Foreskin keratinocyte (primary cell): ENCODE measurements at places on chromosomes 16 and 17.

GRCh38 chr16:81403601-81404391, 40.8 kb upstream of the CMIP start:
- peak; percentile 50 for DNase-seq

- DNase-seq = no peak
These were observed 86.7 kb downstream of the CLEC16A start for GRCh38 chr16:11030990-11031510.

DNA sequence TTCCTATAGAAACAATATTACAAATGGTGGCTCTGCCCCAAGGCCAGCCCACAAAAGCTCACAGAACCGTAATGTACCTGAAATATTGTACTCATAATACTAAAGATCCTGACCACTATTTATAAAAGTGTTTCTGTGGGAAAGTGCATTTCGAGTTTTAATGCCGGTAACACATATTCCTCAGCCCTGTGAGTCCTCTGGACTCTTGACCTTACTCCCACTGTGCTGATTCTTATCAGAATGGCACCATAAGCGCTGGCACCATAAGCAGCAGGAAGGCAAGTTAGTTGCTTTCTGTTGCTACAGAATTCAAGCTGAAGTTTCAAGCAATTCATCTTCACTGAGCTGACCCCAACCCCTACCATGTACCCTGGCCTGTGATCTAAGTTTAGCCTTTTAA, 36.4 kb upstream of the MED13 start:
- DNase-seq = no peak

- peak; percentile 86 for DNase-seq
These were observed 5.7 kb downstream of the MATCAP1 start for GRCh38 chr16:67177743-67178699.

DNA sequence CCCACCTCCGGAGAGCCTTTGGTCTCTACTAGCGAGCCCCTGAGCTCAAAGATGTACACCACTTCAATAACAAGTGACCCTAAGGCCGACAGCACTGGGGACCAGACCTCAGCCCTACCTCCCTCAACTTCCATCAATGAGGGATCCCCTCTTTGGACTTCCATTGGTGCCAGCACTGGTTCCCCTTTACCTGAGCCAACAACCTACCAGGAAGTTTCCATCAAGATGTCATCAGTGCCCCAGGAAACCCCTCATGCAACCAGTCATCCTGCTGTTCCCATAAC, 702 bp downstream of the SPN start:
- DNase-seq = no peak

DNA sequence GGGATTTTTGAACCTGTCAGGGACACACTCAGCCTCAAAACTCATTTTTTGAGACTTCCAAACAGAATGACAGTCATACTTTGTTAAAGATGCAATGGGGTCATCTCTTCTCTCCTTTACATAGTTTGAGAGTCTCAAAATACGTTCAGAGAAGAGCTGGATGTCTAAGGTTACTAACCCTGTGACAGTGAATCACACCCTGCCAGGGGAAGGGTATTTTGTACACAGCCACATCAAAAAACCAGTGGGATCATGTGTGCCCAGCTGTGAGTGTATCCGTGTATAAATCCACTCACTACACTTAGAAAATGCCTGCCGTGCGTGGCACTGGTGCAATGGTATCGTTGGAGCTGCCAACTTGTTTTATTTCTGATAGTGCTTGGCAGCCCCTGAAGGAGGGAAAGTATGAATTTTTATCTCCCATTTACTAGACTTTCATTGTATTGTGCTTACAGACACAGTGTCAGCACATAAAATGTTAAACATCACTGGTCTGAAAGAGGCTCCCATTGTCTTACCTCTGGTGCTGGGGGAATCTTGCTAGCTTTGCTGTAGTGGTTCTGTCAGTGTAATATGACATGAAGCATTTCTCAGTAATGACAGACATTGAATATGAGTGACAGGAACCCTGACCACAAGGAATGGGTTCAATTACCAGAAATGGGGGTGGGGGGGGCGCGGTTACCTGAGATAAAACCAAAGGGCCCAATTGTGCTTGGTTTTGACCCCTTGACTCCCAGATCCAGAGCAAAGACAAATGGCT, 256.3 kb downstream of the FTO start:
- no peak for DNase-seq

- no peak for DNase-seq
These were observed 24.7 kb upstream of the AQP8 start for GRCh38 chr16:25192096-25192495.

DNA sequence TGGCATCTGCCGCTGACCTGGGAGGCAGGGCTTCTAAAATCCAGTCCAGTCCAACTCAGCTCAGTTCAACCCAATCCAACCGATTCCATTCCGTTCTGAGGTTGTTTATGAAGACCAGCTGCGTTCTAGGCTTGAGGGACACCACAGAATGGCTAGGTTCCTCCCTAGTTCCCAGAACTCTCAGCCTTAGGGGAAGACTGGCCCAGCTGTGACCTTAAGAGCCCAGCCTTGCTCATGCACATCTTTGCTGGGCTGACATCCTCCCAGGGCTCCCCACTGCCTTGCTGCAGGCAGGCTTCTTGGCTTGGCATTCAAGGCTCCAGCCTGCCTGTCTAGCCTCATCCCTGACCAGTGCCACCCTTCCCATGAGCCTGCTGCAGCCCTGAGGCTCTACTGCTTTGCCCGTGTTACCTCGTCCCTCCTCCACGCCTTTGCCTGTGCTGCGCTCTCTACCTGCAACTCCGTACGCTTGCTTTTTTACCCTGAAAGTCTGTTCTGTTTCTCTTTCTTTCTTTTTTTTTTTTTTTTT, 7.9 kb downstream of the SLC12A3 start:
- DNase-seq = no peak

DNA sequence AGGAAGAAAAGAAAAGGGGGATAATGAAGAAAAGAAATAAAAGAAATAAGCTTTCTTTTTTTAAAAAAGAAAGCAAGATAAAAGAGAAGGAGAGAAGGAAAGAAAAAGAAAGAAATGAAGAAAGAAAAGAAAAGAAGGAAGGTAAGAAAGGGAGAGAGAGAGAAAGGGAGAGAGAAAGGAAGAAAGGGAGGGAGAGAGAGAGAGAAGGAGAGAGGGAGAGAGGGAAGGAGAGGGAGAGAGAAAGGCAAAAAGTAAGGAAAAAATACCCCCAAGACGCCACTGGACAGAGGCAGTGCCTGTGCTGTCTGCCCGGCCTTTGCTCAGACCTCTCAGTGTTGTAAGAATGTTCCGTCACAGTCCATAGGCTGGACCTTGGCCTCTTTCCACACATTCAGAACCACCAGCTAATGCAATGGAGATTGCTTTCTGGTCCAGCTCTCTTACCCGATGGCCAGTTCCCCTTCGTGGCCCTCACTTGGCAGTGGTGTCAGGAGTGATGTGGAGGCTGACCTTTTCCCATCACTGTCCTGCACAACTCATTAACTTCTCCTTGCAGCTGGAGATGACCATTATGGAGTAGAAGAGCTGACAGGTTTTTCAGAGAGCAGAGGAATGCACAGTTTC, 14.3 kb upstream of the HNF1B start:
- DNase-seq = no peak

DNA sequence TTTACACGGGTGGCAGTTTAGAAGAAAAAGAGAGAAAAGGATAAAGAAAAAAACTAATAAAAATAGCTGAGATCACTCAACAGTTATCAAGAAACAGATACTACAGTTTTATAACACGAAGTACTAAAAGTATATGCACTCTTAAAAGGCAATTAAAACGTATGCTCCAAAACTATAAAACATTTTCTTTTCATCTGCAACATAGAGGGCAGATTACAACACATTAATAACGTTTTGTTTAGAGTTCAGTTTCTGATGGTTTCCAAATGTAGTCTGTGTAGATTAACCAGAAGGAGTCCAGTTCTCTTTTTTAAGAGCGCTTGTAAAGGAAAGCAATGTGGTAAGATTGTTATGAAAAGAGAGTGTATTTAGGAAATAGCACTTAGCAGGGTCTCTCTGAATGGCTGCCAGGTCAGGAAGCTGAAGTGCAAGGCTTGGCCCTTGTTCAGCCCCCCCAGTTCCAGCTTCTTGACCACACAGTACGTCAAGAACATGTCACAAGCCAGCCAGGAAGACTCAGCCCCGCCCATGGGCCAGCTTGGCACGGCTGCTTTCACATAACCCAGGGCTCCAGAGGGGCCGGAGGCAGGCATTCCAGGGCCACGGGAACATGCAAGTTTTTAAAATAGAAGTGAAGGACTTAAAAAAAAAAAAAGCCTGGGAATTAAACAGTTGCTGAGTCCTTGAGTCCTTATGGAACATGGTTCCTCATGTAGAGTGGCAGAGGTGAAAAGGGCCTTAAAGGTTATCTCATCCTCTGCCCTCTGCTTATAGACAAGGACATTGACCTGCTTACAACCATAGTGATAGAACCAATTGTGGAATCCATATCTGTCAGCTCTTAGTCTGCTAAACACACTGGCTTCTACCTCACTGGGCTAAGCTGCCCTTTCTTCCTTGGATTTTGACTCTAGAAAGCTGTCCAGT, 147.4 kb upstream of the TBX2 start:
- no peak for DNase-seq

GRCh38 chr16:55569025-55569424, 2.5 kb downstream of the CAPNS2 start:
- peak; percentile 32 for DNase-seq

- no peak for DNase-seq
These were observed 46.3 kb downstream of the ZCCHC14 start for GRCh38 chr16:87446479-87446878.

DNA sequence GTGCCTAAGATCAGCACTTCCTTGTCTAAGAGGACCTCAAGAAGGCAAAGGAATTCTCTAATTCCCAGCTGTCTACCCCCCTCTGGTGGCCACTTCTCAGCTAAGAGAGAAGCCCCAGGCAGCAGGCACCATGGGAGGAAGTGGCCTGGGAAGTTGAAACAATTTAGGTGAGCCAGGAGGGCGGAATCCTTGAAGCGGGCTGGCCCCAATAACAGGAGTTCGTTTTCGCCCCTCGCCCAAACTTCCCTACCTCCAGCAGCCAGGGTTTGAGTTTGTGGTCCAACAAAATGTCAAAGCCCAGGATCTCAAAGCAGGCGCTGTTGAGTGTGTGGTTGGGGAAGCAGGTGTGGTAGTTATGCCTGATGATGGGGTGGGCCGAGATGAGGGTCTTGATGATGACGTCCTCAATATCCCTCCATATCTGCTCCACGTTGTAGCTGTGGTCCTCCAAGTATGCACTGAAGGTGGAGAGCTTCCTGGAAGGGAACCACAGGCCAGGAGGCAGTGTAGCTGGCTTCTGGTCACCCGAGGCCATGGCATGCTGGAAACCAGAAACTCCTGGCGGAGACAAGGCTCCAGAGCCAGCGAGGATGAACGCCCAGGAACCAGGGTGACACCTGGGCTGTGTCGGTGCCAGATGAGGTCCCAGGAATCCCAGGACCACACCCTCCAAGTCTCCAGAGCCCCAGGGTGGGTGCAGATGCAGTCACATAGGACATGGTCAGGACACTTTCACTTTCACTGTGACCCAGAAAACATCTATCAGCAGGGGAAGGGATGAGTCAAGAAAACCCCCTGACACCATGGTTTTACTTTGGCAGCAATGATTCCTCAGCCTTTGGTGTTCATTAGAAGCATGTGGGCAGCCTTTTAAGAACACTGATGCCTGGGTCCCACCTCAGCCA, 25.6 kb downstream of the TTLL6 start:
- DNase-seq = peak; percentile 63

DNA sequence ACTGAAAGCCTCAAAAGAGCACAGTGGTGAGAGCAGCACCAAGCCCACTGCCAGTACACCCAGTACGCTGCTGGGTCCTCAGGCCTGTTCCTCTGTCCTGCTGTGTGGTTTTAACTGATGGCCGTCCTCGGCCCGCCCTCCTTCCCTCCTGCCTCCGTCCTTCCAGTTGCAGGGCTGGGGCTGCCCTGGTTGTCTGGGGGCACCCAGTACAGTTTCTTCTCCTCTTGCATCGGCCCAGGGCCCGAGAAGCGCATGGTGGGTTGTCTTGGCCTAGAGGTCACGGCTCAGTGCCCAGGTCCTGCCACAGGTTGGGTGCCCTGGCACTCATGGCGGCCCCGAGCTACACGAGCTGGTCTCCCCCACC, 70.8 kb upstream of the KCTD5 start:
- no peak for DNase-seq

GRCh38 chr16:64149756-64150155, 972.1 kb downstream of the CDH11 start:
- DNase-seq = no peak

GRCh38 chr16:77551357-77551756, 116.5 kb upstream of the ADAMTS18 start:
- no peak for DNase-seq

DNA sequence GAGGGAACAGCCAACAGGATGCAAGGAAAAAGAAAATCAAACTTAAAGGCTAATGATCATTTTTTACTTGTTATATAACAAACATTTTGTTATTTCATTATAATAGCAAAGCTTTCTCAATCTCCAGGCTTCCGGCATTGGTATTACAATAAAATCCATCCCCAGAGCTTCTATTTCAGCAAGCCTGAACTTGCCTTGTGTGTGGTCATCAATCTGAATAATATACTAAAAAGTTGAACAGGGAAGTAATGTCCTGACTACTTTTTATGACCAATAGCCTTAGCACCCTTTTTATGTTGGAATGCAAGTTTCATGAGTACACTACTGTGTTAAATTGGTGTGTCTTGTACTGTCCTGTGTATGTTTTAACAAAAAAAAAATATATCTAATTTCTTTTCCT, 27.1 kb upstream of the VWA3A start:
- peak; percentile 66 for DNase-seq

DNA sequence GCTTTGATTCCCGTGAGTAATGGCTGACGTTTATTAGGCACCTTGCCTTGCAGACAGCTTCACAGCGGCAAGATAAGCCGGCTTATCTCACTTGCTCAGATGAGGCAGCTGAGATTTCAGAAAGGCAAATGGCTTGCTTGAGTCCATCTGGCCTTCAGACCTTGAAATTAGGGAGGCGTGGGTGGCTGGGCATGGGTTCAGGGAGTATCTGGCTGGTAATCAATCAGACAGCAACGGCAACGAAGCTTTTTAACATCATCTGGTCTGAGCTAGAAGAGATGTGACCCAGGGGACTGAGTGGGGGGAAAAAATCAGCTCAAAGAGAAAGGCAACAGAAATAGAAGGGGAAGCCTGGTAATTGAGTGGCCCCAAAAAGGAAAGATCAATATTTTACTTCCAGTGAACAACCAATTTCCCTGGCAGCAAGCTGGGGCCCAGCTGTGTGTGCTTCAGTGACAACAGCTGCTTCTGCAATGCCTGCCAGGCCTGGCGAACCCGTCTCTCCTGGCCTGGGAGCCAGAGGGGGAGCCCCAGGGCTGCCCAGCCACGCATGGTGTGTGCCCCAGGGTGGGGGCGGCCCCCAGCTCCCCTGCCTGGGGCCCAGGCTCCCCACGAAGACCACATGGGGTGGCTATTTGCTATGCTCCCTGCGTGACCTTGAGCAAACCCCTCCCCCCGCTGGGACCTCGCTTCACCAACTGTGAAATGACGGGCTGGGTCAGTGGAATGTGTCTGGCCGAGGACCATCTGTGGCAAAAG, 34.0 kb downstream of the RAB11FIP4 start:
- DNase-seq = no peak
